ENCODE measurements at places on chromosomes 6 and 20.

GRCh38 chr20:38178065-38178491 is 13.0 kb upstream of the TGM2 start:
- no peak for DNase-seq

DNA sequence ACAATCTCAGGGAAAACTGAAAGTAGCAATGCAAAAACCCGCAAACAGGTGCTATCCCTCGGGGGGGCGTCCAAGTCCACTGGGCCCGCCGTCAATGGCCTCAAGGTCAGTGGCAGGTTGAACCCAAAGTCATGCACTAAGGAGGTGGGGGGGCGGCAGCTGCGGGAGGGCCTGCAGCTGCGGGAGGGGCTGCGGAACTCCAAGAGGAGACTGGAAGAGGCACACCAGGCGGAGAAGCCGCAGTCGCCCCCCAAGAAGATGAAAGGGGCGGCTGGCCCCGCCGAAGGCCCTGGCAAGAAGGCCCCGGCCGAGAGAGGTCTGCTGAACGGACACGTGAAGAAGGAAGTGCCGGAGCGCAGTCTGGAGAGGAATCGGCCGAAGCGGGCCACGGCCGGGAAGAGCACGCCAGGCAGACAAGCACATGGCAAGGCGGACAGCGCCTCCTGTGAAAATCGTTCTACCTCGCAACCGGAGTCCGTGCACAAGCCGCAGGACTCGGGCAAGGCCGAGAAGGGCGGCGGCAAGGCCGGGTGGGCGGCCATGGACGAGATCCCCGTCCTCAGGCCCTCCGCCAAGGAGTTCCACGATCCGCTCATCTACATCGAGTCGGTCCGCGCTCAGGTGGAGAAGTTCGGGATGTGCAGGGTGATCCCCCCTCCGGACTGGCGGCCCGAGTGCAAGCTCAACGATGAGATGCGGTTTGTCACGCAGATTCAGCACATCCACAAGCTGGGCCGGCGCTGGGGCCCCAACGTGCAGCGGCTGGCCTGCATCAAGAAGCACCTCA is 166.3 kb downstream of the DTNBP1 start:
- no peak for DNase-seq

DNA sequence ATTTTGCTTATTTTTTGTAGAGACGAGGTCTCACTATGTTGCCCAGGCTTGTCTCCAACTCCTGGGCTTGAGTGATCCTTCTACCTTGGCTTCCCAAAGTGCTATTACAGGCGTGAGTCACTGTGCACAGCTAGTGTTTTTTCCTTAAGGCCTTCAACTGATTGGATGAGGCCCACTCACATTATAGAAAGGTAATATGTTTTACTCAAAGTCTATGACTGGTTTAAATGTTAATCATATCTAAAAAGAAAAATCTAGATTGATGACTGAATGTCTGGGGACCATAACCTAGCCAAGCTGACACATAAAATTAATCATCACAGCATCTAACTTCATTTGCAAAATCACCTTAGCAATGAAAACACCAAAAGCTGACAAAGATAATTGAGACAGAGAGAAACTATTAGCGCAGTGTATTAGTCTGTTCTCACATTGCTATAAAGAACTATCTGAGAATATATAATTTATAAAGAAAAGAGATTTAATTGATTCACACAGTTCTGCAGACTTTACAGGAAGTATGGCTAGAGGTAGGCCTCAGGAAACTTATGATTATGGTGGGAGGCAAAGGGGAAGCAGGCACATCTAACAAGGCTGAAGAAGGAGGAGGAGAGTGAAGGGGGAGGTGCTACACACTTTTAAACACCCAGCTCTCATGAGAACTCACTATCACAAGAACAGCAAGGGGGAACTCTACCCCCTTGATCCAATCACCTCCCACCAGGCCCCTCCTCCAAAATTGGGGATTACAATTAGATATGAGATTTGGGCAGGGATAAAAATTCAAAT is 66.8 kb upstream of the ARHGAP18 start:
- DNase-seq, result no peak

DNA sequence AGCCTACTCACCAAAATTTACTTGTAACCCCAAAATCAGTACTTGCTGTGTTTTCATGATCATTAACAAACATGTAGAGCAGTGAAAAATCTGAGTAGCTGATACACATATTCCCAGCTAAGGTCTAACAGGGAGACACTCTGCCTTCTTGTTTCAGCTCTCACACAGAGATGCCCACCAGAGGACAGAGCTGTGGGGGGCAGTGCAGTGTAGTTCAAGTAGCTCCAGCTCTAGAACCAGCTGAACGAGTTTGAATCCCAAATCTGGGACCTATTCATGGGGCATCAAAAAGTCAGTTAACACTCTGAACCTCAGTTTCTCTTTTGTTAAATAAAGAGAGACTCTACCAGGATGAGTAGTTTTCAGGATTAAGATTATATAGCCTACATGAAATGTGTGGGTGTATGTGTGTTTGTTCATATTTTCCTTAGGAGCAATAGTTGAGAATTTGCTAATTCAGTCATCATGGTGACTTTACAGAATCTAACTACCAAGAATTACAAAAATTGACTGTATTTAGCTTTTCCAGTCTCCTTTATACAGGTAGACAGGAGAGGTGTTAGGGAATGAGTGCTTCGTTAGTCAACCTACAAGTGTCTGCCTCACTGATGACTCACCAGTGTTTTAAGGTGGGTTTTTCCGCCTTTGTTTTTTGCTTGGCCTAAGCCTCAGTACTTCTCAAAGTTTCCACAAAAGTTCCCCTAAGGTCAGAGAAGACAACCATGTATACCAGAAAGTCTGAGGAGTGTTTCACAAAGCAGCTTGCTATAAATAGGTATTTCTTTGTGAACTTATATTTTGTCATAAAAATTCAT is 164.0 kb upstream of the RUNX2 start:
- no peak for DNase-seq

DNA sequence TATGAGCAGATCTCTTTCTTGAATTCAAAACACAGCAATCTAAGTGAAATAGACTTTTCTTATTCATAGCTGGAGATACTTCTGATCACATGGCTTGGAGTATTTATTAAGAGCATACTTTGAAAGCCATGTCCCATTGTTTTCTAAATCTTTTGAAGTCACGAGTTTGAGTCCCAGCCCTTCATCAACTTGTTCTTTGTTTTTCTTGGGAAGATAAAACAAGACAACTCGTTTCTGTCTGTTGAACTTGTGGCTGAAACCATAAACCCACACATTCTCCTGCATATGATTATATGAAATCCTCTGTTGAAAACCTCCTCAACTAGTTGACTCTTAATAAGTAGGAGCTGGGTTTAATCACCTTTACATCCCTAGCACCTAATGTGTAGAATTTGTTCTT is 3.3 kb downstream of the RNF144B start:
- no peak for DNase-seq

DNA sequence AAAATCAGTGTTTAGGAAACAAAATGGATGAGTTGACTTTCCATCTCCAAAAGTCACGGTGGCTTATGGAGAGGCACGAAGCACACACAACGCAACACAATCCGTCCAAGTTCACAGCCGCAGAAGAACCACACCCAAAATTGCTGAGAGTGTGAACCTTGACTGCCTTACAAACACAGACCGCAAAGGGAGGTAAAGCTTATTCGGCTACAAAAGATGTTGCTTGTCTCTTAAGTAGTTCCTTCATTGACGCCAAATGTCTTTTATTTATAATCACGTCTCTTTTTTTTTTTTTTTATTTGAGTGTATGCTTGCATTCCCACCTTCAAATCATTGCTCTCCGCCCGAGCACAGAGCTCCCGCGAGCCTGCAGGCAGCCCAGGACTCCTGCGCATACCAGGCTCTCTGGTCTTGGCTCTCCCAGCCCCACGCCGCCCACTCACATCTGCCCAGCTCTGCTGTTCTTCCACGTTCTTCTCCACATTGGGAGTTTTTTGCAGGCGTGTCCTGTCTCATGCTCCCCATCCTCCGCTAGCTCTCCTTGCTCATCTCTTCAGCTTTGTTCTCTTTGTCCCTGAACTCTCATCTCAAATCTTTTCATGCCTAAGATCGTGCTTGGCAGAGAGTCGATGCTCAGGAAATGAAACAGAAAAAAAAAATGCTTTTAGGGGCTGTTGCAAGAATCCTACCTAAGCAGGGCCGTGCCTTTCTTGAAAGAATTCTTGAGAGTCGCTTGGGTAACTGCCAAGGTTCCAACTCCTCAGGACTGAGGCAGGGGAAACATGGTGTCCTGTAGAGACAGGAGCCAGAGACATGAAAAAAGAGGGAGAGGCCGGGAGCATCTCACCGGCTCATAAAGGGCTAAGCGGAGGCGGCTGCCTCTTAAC is 25.8 kb downstream of the LY86 start:
- DNase-seq, result no peak

GRCh38 chr6:158832026-158832425 is 12.9 kb upstream of the EZR start:
- no peak for DNase-seq

GRCh38 chr20:8670207-8670892 is 398.5 kb upstream of the PLCB4 start:
- no peak for DNase-seq

DNA sequence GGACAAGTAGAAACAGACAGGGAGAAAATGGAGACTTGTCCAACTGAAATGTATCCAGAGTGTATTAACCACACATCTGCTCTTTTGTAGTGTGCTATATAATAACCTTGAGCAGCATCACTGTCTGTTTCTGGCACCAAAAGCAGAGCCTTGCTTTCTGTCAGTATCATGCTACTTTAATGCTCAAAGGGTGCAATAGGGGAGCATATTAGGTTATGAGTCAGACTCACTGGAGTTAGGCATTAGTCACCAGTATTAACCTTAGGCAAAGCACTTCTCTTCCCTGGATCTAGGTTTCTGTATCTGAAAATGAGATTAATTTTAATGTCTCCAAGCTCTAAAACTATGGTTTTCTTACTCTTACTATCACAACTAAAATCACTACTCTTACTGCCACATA is 280.1 kb downstream of the TFAP2B start:
- no peak for DNase-seq

GRCh38 chr6:87541041-87541440 is 48.7 kb downstream of the RARS2 start:
- DNase-seq, result no peak

- no peak for DNase-seq
Observed at GRCh38 chr6:66478705-66479104, 771.7 kb upstream of the EYS start.

DNA sequence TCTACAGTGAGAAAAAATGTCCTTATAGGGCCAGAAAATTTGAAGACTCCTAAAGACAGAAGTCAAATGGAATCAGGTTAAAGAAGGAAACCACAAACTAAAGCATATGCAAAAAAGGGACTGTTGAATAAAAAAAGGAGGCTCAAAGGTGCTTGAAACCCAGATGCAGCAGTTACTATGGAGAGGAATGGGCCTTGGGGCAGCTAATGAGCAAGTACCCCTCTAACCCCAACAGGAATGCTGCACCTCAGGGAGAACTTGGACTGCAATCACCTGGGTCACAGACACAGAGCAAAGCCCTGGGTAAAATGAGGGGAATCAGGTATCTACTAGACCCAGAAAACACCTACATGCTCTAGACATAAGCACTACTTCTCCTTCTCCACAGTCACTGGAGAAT is 313.9 kb downstream of the UBE3D start:
- no peak for DNase-seq

DNA sequence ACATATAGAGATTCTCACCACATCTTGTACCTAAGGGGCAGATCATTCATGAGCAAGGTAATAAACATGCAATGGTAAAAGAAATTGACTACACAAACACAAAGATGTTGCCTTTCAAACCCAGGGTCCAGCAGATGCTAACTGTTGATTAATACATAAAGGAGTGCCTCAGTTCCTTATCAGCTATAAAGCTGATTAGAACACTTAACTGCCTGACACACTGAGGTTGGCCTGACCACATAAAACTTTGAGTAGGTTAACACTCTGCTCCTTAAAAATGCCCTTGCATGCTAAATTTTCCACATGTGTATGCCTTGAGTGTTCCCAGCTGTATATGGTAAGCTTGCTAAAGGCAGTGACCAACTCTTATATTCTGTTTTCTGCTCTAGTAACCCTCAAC is 14.9 kb downstream of the CRISP2 start:
- DNase-seq, result no peak

- no peak for DNase-seq
Observed at GRCh38 chr6:98467902-98468301, 366.5 kb upstream of the POU3F2 start.

- no peak for DNase-seq
Observed at GRCh38 chr20:4730780-4731179, 9.1 kb downstream of the PRND start.

DNA sequence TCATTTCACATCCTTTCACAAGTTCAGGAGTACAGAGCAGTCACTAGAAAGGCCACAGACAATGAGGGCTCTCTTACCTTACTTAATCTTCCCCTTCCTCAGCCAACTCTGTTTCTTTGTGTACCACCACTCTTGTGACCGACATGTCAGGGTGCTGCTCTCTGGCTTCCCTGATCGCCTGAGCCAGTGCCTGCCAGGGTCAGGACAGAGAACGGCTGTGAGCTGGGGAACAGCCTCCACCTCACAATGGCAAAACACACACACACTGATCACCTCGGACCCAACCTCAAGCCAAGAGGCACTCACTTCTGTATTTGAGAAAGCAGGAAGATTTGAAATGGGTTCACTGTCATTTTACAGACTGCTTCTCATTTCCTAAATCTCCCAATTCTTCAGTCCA is 30.8 kb downstream of the SMLR1 start:
- DNase-seq, result no peak

DNA sequence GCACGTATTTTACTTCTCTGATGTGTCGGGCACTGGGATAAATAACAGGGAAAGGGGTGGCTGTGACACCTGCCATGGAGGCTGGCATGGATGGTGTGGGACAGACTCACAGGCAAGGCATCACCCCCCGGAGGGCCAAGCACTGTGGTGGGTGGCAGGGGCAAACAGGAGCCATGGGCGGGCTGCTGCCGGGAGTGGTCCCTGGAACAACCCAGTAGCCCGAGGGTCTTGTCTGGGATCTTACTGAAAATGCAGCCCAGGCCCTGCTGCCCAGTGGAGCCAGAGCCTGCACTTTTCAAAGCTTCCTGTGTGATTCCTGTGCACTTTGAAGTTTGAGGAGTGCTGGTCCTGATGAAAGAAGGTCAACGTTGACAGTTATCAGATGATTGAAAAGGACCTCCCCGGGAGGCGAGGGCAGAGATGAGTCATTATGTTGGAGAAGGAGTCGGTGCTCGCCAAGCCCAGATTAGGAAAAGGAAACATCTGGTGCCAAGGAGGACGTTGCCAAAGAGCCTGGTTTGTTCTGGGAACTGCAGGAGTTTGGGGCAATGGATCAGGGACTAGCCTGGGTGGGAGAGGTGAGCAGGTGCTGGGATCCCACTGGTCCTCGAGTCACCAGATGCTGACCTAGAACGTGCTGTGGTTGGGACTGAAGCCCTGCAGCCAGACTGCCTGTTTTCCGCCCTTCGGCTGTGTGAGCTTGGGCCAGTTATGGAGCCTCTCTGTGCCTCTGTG is 130.0 kb upstream of the GGTLC1 start:
- DNase-seq, result no peak

- no peak for DNase-seq
Observed at GRCh38 chr6:25464225-25464624, 185.1 kb downstream of the CARMIL1 start.

- DNase-seq, result no peak
Observed at GRCh38 chr20:36644032-36644705, 1.8 kb downstream of the SLA2 start.
